ENCODE measurements at places on chromosomes 1 and 21.
A peak's percentile ranks its signal among the peaks of the same experiment; 100 is the strongest.

DNA sequence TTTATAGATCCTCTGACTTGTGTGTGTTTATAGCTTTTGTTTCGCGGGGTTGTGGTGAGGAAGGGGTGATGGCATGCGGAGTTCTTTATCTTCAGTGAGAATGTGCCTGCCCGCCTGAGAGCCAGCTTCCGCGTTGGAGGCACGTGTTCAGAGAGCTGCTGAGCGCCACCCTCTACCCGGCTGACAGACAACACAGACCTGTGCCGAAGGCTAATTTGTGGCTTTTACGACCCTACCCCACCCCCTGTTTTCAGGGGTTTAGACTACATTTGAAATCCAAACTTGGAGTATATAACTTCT lies 14.4 kb upstream of the CD101 start:
- no peak for DNase-seq

GRCh38 chr1:113858418-113858817 lies 13.1 kb downstream of the PTPN22 start:
- DNase-seq = no peak

DNA sequence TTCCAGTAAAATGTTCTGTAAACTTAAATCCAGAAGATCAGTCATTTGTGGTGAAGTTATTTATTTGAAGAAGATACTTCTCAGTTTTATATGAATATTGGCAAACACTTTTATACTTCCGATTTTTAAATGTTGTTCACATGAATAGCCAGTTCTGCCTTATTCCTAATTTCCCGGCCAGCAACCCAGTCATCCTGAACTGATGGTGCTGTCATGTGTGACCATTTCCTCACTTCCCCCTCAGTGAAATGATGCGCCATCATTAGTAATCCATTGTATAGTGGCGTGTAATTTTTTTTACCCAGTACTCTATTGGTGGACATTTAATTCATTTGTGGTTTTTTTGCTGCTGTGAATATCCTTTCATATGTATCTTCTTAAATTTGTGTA lies 16.4 kb downstream of the GPSM2 start:
- DNase-seq = no peak

DNA sequence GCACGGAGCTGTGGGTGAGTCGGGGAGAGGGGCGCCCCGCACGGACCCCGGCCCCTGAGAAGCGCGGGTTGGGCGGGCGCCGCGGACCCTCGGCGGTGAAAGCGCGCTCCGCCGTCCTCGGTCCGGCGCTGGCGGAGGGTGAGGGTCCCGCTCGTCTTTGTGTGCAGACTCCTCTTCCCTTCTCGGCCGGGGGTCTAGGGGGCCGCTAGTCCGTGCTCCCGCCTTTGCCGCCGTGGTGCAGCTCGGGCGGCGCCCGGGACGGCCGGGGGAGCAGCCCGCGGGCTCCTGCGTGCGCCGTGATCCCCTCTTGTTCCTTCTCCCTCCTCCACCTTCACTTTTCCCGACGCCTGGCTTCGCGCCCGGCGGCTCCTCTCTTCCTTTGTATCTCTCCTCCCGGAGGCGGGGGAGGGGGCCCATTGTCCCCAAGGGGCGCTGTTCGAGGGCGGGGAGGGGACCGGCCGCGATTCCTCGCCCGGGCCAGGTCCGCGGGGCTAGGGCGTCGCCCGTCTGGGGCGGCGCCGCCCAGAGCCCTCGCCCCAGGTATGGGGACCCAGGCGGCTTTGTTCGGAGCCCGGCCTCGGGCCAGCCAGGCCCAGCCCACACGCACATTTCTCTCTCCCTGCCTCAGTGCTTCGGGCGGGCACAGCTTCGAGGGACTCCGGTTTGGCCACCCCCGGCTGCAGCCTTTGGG lies 519 bp downstream of the FNBP1L start:
- no peak for DNase-seq

GRCh38 chr1:24362982-24363614 lies 43.9 kb downstream of the GRHL3 start:
- no peak for DNase-seq

GRCh38 chr1:192878249-192878648 lies 69.4 kb downstream of the RGS2 start:
- DNase-seq = no peak

GRCh38 chr1:211625040-211625439 lies 46.1 kb upstream of the SLC30A1 start:
- no peak for DNase-seq

GRCh38 chr1:32307324-32307723 lies 15.4 kb downstream of the HDAC1 start:
- no peak for DNase-seq

DNA sequence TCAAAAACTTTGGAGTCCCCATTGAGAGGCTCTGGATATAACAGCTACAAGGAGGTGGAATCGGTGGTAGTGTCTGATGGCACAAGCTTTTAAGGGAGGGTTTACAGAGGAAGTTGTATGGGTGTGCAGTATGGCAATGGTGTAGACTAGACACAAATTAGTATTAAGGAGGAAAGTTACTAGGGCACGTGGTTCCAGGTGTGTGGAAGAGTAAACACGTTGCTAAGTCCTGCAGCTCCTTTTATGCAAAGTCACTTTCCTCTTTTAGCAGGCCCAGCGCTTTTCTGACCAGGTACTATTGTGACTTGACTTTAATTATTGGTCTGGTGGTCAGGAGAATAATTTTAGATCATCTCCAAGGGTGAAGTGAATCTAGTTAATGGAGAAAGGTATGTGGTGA lies 287.5 kb upstream of the B3GALT2 start:
- DNase-seq = no peak

DNA sequence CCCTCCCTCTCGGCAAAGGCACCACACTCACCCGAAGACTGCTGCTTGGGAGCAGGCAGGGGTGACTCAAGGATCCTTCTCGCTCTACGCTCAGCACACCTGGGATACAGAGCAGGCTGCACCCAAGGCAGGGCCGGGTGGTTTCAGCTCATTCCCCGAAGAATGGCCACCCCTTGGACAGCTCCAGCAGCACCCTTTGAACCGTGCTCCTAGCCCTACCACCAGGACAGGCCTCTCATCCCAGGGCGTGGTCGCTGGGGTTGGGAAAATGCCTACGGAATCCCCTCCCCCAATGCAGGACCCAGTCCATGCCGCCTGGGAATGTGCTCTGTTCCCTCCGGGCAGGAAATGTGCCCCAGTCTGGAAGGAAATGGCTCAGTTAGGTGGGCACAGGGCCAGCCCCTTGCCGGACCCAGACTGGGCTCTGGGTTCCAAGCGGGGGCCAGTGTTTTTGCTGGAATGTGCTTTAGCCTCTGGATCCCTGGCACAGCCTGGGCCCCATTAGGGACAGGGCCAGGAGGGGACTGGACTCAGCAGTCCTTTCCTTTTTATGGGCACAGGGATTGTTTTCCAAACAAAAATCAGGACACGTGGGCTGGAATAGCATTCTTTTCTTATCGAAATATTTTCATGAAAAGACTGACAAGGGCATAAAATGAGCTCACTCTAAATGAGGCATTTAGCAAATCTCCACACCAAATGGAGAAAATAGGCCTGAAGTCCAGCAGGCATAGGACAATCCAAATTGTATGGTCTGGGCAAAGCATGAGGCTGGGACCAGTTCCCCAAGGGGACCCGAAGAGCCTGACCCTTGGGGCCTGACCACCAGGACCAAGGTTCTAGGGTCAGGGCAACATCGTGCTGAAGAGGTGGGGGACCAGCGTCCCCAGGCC lies 7.3 kb downstream of the TMEM82 start:
- no peak for DNase-seq

DNA sequence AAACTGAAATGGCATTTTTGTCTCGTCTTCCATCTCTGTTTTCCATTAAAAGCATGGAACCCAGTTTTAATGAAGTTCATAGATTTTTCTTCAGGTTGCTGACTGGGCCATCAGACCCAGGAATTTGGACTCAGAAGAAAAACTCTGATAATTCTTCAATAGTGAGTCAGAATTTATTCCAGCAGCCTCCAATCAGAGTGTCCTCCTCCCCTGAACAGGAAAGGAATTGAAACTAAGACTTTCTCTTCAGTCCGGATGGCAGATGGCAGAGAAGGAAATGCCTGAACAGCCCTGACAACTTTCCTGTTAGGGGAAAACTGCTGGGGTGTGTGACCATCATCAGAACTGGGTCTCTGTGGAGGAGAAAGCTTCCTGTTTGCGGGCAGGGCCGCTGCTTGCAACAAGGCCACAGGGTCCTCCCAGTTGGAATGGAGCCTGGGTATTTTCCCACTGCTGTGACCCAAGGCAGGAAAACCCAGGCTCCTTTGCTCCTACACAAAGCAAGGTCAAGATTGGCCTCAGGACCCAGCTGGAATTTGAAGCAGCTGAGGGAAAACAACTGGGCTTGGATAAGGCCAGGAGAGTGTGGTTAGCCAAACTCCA lies 20.7 kb downstream of the CD34 start:
- DNase-seq = no peak

DNA sequence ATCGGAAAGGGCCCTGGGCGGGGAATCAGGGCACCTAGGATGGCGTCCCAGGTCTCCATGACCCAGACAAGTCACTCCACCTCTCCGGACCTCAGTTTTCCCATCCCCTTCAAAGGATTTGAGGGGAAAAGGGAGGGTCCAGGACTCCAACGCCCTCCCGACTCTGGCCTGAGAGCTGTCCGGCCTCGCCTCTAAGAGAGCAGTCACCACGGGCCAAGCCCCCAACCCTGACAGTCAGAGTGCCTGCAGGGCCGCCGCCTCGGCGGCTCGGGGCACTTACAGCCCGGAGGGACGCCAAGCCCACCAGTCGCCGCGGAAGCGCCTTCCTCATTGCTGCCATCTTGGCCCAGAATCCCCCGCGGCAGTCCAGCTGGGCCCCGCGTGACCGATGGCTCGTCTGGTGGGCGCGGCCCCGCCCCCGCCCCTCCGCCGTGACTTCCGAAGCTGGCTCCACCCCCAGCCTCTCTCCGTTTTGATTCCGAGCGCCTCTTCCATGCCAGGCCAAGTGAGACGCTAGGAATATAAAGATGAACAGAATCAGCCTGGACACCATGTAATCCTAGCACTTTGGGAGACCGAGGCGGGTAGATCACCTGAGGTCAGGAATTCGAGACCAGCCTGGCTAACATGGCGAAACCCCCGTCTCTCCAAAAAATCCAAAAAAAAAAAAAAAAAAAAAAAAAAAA lies at the start of gene HMGCL:
HMGCL (minus strand) TSS at position 354 of the 686 bp plus-strand sequence; CDS start at position 340, 14 bp downstream.
- DNase-seq = peak; percentile 14

DNA sequence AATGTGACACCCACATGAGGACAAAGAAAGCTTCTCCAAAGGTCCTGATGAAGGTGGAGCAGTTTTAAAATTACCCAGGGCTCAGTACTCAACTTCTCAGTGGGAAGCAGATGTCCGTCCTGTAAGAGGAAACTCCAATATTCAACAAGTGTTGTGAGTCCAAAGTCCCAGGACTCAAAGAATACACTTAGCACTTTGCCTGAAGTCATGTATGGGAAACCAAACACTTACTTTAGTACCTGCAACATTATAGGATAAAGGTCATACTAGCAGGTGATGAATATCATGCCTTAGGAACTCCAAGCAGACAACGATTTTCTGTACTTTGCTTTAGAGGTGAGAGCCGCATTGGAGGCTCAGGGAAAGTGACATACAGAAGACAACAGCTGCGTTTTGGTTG lies 37.2 kb upstream of the ST6GALNAC3 start:
- DNase-seq = no peak

DNA sequence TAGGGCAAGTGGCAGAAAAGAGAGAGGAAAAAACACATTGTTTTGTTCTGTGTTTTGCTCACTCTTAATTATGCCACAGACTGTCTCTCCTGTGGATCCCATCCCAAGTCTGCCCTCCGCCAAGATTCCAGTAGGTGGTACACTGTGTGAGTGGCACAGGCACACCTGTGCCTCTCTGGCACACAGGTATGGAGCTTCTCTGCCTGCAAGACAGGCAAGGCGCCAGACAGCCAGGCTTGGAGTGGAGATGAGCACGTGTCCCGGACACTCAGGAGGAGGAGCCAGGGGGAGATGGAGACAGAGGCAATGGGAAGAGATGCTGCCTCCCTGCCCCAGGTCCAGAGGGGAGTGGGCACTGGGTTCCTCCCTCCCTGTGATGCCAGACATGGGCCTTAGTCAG lies 6.5 kb upstream of the GRIK3 start:
- no peak for DNase-seq

GRCh38 chr1:247360991-247361731 lies 29.5 kb upstream of the ZNF496 start:
- no peak for DNase-seq

GRCh38 chr1:231494439-231495110 lies 33.9 kb upstream of the TSNAX start:
- no peak for DNase-seq

DNA sequence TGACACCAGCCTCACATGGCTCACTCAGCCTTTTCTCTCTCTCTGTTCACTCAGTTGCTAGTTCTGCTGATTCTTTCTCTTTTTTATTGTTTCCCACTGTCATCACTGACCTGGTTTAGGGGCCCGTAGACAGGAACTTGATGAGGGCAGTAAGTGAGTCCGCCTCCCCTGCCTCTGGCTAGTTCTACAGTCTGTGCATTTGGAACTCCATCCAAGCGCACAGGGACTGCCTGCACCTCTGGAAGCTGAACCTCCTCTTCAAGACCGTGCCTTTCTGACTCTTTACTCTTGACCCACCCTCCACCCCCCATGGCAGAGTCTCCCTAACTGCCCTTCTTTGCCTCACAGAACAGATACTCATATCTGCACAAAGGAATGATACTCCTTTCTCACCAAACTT lies 4.2 kb downstream of the TENT5C start:
- no peak for DNase-seq

GRCh38 chr1:117632269-117633067 lies 26.6 kb downstream of the TENT5C start:
- no peak for DNase-seq

GRCh38 chr21:30613836-30614235 lies at the start of gene KRTAP6-1:
Gene KRTAP6-1, minus strand, starts transcription at chr21:30613930. Its CDS starts 26 bp downstream, at chr21:30613904.
- DNase-seq = no peak

GRCh38 chr1:210736713-210737112 lies 397.2 kb downstream of the KCNH1 start:
- DNase-seq = no peak

- no peak for DNase-seq
These were observed 89.3 kb downstream of the ITPKB start for GRCh38 chr1:226649780-226650179.

GRCh38 chr1:203720242-203720641 lies 44.7 kb upstream of the LAX1 start:
- no peak for DNase-seq

DNA sequence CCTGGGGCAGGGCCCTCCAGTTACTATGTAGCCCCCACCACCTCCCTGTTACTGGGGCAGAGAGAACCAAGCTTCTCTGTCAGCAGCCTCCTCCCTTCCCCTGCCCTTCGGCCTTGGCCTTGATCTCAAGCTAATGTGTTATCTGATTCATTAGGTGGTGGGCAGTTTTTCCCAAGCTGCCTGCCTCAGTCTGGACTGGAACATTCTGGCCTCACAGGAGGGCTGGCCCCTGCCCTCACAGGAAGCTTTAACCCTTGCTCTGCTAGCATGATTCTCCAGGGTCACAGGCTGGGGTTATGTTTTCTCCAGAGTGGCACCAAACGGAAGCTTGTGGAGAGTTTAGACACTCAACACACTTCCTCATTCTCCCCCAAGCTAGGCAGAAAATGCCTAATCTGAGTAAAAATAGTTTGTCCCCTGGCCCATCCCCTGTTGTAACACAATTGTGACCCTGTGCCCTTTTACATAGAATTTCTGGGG lies 37.2 kb upstream of the SLC6A9 start:
- DNase-seq = no peak

- DNase-seq = no peak
These were observed 24.5 kb upstream of the TSPAN2 start for GRCh38 chr1:115113766-115114165.

- no peak for DNase-seq
These were observed 21.1 kb downstream of the IPO9 start for GRCh38 chr1:201850053-201850397.

GRCh38 chr1:125080077-125080476 lies 3895.3 kb downstream of the SRGAP2C start:
- DNase-seq = no peak

All from NCI-H2081 treated with DMSO at 0.1 percent for 48 hours (cell line).